DMS79 treated with DMSO at 0.1 percent for 48 hours (cell line): ENCODE measurements at places on chromosomes 12 and 14.

GRCh38 chr12:40013847-40014246 is 92.0 kb downstream of the SLC2A13 start:
- DNase-seq: no peak

DNA sequence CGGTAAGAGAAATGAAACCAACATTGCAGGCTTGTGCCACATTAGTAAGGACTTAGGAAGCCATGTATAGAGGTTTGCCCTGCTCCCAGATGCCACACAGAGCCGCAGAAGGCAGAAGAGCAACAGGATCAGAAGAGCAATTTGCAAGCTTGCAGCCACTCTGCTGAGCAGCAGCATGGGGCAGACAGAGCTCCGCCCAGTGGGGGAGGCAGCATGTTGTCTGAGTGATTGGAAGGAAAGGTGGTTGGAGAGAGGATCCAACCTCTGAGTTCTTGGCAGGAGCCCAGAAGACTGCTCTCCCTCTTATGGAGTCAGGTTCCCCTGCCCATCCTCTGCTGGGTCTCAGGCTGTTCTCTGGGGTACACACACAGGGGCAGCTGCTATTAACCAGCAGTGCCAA is 2.3 kb upstream of the KRT6A start:
- DNase-seq: peak; percentile 64

DNA sequence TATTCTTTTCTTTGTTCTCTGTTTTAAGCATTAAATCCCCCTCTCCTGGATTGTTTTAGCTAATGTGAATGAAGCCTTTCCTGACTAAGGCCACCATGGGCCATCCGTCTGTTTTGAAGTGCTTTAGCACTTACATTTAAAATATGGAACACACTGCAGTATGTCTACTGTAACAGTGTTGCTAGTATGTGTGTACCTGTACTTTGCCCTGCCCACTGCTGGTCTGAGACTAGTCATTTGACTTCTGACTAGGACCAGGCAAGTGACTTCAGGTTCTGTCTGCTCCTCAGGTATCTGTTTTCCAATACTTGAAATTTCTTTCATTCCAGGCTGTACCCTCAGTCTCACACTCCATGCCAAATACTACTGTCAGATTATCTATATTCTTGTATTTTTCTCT is 120.1 kb upstream of the TSPAN8 start:
- DNase-seq: no peak

- no peak for DNase-seq
Measured at GRCh38 chr12:32902287-32902997, 5.9 kb upstream of the PKP2 start.

GRCh38 chr14:99203080-99203479 is 68.9 kb downstream of the BCL11B start:
- DNase-seq: no peak

DNA sequence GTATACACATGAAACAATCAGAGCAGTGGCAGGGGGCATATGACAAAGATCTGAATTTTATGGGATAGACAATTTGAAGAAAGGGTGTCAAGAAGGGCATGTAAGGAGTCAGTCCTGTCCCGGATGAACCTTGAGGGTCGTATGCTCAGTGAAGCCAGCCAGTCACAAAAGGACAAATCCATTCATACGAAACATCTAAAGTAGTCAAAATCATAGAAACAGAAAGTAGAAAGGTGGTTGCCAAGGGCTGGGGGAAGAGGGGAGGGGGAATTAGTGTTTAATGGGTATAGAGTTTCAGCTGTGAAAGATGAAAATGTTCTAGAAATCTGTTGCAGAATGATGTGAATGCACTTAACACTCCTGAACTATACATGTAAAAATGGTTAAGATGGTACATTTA is 157.5 kb downstream of the TGFB3 start:
- peak; percentile 28 for DNase-seq
